ENCODE measurements at places on chromosomes 3 and 15.

DNA sequence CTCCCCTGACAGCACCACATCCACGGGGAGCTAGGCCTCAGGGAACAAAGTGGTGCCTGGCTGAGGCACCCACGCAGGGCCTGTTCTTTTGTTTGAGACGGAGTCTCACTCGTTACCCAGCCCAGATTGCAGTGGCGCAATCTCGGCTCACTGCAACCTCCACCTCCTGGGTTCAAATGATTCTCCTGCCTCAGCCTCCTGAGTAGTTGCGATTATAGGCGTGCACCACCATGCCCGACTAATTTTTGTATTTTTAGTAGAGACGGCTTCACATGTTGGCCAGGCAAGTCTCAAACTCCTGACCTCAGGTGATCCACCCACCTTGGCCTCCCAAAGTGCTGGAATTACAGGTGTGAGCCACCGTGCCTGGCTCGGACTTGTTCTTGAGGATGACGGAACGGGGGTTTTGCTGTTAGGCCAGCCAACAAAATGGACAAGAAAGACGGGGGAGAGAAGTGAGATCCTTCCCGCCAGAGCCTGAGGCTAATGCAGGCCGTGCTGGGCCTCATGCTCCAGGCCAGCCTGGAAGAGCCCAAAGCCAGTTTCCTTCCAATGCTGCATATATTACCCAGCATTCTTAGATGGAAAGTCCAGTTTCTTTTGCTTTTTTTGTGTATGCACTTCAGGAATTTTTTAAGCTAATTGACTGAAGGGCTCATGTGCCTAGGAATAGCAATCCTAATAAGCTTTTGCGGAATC, 28.1 kb upstream of the FURIN start:
- no peak for DNase-seq

DNA sequence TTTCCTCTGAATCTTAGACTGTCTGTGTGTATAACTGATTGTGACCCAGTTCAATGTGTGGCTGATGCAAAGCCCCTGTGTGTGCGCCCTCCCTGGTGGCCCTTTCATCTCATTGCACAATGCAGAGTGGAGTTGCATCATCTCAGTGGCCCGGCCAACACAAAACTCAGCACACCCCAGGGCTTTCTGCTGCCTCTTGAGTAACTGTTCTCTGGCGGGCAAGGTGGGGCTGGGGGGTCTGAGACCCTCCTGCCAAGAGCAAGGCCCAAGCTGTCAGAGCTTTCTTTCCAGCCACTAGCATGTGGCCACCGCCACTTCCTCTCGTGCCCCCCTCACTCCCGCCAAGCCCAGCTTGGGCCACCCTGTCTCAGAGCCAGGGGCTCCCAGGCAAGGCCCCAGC, 80.7 kb upstream of the ALDH1L1 start:
- DNase-seq = no peak

GRCh38 chr3:67286586-67286985, 288.5 kb downstream of the KBTBD8 start:
- DNase-seq = no peak

DNA sequence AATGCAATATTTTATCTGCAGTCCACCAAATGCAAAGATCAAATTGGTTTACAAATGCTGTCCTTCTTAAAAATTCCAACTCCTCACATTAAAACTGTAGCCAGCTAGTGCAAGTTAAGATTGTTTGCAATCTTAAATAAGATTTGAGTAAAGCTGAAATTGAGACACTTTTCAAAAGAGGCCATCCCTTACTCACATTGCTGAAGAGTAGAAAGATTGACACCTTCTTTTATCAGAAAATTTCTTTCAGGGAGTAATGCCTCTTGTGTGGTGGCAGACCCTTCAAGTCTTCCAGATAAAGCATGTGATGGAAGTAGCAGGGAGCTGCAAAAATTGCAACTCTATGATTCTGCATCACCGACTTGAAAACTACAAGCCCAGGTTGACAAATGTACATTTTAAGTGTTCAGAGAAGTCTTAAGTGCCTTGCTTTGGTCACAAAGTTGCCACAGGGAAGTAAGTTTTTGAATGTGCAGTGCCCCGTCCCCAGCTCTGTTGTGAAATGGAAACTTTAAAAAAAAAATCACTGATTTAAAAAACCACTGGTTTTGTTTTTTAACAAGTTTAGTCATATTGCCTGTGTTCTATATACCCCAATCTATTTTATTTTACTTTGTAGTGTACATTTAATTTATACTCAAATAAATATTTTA, 12.6 kb downstream of the CD86 start:
- no peak for DNase-seq

DNA sequence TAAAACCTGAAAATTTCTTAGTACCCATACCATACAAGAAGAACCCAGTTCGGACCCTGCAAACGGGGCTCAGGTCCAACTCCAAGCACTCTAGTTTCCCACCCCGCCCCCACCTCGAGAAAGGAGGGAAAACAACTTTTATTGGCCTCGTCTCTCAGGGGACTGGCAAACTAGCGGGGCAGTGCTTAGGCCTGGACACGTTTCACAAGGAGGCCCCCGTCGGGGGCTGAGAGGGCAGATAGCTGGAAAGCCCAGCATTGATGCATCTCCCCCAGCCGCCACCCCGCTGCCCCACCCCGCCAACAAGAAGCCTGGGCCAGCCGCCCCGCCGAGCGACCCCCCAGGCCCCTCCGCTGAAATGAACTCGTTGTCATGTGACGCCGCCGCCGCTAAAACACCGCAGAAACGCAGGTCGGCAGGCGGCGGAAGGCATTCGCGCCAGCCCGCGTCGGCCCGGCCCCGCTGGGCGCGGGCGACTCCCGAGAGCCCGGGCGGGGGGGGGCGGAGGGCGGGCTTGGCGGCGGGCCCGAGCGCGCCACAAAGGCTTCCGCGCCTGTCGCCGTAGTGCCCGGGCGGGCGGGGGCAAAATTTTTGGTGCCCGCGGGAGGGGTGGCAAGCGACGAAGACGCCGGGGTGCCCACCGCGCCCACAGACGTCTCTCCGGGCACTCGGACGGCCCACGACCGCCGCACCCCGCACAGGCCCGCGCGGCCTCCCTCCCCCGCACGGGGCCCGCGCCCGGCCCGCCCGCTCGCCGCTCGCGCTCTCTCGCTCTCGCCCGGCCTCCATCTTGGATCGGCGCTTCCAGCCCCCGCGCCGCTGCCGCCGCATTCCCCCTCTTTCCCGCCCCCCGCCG, 634 bp downstream of the STAG1 start:
- DNase-seq = peak; percentile 77

- no peak for DNase-seq
Observed at GRCh38 chr3:4505688-4506558, 12.8 kb downstream of the ITPR1 start.

Measured in CD4-positive, CD25-positive, alpha-beta regulatory T cell (primary cell).